ENCODE measurements at places on chromosomes 2 and 18. TPM values are rescaled to one million over a fixed set of nuclear protein-coding genes. Genes with fewer than 3 reads are reported as not detected.
A peak's percentile ranks its signal among the peaks of the same experiment; 100 is the strongest.

The POTEI gene
- 0.44 TPM for total RNA-seq

The GALR1 gene
- total RNA-seq, result not detected

The TUBB8B gene
- total RNA-seq, result not detected

The NAT8 gene
- total RNA-seq, result not detected

The IL36B gene
- not detected for total RNA-seq

The ATOH8 gene
- not detected for total RNA-seq

The SERPINB10 gene
- not detected for total RNA-seq

DNA sequence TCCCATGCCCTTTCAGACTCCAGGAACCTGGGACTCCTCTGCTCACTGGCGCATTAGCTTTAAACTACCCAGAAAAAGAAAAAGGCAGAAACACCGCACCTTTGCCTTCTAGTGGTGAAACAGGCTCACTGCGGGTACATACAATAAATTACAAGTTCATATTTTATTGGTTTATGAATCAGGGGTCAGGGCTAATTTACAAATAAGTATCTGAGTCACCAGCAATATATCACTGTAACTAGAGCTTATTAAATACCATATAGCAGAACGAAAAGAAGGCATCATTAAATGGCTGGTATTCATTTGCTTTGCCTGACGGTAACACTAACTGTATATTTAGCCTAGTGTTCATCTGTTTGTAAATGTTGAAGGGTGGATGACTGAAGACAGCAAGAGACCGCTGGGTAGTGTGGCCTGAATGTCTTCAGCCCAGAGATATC, 26.9 kb upstream of the DTNB start:
- peak; percentile 56 for DNase-seq

- no peak for DNase-seq
Observed at GRCh38 chr18:68219872-68220271, 495.0 kb downstream of the TMX3 start.

DNA sequence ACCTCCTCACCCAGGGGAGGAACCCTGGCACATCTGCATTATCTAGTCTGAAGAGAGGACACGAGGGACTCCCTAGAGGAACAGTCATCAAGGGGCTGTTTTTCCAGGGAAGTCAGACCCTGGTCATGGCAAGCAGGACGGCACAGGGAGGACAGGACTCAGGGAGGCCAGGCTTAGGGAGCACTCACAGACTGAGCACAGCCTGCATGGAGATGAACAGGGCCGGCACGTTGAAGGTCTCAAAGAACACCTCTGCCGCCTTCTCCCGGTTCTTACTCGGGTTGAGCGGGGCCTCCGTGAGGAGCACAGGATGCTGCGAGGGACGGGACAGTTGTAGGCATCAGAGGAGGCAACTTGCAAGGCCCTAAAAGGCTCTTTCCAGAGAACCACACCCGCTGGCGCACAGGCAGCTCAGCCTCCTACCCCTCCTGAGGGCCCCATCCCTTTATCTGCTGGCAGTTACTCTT, 5.1 kb downstream of the ACTR1B start:
- no peak for DNase-seq

DNA sequence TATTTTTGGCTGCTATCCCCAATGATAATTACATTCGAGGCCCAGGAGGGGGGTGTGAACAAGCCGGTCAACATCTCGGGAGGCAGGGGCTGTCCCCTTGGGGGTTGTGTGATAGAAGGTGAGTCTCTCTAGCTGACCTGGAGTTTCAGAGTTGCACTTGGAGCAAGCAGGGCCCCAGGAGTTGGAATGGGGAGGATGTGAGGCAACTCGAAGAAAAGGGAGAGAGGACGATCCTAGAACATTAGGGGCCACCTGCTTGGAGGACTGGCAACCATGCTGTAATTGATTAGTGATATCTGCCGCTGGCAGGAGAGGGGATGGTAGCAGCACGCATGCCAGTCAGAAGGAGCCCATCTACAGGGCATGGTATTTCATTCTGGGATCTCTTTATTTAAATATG, 122.6 kb downstream of the CTIF start:
- no peak for DNase-seq

GRCh38 chr2:236169741-236170589, 1.8 kb upstream of the GBX2 start:
- no peak for DNase-seq

- no peak for DNase-seq
Observed at GRCh38 chr18:55695091-55695490, 107.1 kb upstream of the TCF4 start.

GRCh38 chr2:224073676-224074075, 34.6 kb upstream of the SERPINE2 start:
- DNase-seq, result no peak

- DNase-seq, result no peak
Observed at GRCh38 chr18:27493182-27493581, 308.1 kb upstream of the CHST9 start.

GRCh38 chr2:6353669-6354068, 512.0 kb downstream of the CMPK2 start:
- peak; percentile 77 for DNase-seq

- DNase-seq, result peak; percentile 91
Observed at GRCh38 chr18:3584897-3585460, 135.0 kb downstream of the TGIF1 start.

DNA sequence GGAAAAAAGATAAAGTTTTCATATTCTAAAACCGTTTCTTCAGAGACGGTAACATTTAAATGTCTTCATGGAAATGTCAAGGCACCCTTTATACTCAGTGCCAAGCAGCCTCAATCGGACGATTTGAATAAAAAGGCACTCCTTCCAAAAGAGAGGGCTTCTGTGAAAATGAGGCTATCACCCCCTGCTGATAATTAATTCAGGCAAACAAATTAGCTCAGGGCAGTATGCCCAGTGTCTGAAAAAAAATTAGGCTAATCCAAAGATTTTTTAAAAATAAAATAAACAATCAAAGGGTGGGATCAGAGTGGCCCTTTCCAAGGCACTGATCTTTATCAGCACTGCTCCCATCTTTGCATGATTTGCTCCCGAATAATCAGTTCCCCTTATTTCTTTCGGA, 151.0 kb upstream of the PID1 start:
- DNase-seq, result no peak

- no peak for DNase-seq
Observed at GRCh38 chr2:241094172-241094571, 7.9 kb downstream of the MTERF4 start.

Data from OCI-LY7 (cell line).